ENCODE measurements at places on chromosomes 11 and 22.
A peak's percentile ranks its signal among the peaks of the same experiment; 100 is the strongest.

- DNase-seq, result no peak
These were observed 12.8 kb upstream of the FGF3 start for GRCh38 chr11:69831985-69832384.

GRCh38 chr11:57496109-57496820 lies 19.2 kb downstream of the SLC43A1 start:
- no peak for DNase-seq

GRCh38 chr11:69930081-69931059 lies 111.2 kb upstream of the FGF3 start:
- DNase-seq, result no peak

GRCh38 chr11:118438314-118438931 lies 2.1 kb downstream of the KMT2A start:
- DNase-seq, result peak; percentile 95
